ENCODE measurements at places on chromosomes 1 and 21.
A peak's percentile ranks its signal among the peaks of the same experiment; 100 is the strongest.

- DNase-seq = no peak
Observed at GRCh38 chr1:36763771-36764170, 270.5 kb downstream of the GRIK3 start.

- DNase-seq = no peak
Observed at GRCh38 chr1:29259802-29260441, 23.6 kb downstream of the PTPRU start.

DNA sequence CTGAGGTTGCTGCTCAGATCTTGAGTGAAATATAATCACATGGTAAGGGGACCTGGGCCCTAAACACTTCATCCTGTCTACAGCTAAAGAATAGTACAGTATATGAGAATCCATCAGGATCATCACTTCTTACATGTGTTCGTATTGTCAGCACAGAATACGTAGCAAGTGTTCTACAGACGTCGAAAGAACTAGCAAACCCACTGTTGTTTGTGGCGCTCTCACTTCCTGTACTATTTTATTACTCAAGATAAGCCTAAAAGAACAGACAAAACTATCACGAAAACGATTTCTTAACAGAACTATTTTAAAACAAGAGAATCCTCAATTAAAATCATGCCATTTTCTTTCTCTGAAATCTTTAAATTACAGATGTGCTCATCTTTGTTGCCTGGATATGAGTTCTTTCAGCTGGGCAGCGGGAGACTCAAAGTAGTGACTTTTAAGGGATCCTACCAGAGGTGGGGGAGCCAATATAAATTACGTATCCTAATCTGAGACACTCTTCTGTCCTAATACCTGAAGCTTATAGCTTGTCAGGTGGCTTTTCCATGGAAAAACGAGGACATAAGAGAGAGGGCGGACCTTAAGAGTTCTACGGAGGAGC lies 724 bp downstream of the ST7L start:
- no peak for DNase-seq

GRCh38 chr1:63742526-63742925 lies 31.3 kb upstream of the ROR1 start:
- no peak for DNase-seq

DNA sequence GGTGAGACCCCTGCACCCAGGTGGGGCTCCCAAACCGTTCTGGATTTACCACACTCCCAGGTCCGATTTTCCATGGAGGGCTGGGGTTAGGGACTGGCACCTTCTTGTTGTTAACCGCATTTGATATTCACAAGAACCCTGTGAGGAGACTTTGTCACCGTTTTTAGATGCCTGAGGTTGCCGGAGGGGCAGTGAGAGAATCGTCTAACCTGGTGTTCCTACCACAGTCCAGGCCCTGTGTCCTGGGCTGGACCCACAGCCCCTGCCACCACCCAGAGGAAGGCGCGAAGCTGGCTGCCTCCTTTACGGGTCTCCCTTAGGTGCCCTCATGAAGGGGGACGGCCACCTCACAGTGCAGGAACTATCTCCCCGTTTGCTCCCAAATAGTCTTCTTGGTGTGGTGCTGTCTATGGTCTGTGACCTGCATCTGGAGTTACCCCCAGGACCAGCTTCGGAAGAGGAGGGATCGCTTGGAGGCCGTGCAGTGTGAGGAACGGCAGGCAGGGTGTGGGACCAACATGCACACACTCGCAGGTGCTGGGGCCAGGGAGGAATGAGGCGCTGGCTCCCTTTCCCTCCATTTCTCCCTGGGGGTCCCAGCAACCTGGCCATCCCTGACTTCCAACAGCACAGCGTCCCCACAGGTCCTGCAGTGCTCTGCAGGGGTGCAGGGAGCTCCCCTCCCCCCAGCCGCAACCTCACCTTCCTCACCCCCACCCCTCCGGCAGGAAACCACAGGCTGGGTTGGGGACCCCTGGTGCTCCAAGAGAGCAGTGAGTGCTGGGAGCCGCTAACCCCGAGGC lies 7.0 kb downstream of the SIM2 start:
- DNase-seq = no peak

DNA sequence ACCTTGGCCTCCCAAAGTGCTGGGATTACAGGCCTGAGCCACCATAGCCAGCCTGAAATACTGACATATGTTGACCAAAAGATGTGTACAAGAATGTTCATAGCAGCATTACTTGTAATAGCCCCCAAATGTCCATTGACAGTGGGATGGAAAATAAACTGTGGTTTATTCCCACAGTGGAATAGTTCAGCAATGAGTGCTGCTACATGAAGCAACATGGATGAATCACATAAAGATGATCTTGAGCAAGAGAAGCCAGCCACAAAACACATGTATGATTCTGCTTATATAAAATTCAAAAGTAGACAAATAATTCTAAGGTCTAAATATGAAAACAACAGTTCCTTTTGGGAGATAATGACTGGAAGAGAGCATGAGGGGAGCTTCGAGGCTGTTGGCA lies 9.1 kb upstream of the CREG1 start:
- DNase-seq = no peak

DNA sequence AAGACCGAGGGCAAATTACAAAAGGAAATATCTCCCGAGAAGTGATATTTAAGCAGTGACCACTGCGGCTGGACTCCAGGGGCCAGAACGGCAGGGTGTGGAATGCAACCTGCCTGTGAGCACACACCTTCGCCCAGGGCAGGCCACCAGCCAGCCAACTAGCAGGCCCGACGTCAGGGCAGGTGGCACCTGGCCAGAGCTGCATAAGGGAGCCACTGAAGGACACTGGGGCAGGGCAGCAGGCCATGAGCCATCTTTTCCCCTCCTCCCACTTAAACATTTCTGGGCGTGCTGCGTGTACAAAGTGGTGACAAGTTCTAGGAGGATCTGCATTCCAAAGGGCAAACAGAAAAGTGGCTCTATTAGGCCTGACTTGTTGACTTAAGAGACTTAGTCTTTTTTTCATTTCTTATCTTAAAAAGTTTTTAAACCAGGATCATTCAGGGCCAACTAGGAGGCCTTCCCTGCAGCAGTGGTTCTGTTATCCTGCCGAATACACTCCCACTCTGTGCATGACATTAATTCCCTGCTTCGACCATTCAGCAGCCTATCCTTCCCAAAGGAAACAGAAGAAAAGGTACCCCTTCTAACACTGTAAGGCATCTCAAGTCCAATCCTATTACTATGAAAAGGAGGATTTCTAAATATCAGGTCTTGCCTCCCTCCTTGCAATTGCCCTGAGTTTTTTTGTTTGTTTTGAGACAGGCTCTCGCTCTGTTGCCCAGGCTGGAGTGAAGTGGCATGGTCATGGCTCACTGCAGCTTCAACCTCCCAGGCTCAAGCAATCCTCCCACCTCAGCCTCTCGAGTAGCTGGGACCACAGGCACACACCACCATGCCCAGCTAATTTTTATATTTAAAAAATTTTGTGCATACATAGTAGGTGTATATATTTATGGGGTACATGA lies 96.3 kb downstream of the BCAR3 start:
- no peak for DNase-seq

DNA sequence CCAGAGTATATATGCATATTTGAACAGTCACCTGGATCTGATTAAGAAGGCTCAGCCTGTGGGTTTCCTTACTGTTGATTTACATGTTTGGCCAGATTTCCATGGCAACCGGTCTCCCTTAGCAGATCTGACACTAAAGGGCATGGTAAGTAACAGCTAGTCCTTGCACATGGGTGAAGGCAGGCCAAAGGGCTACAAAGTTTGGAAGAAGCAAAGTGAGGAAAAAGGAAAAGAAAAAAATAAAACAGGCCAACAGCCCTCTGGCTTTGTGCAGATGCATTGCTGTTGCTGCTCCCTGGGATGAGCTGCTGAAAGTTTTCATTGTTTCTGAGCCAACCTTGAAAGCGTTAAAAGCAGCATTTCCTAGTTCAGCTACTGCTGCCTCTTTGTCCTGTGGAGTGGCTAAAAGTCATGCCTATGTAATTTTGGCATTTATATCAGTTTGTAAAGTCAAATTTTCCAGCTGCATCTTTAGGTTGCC lies 176.5 kb upstream of the HOOK1 start:
- no peak for DNase-seq

- no peak for DNase-seq
Observed at GRCh38 chr1:94951046-94951445, 24.1 kb upstream of the CNN3 start.

- no peak for DNase-seq
Observed at GRCh38 chr1:45454464-45454863, 36.5 kb downstream of the TESK2 start.

GRCh38 chr21:42677339-42678321 lies 24.2 kb downstream of the PDE9A start:
- peak; percentile 91 for DNase-seq

GRCh38 chr1:50930193-50930592 lies 29.9 kb downstream of the FAF1 start:
- DNase-seq = no peak

- no peak for DNase-seq
Observed at GRCh38 chr1:30337324-30337620, 386.1 kb downstream of the MATN1 start.

DNA sequence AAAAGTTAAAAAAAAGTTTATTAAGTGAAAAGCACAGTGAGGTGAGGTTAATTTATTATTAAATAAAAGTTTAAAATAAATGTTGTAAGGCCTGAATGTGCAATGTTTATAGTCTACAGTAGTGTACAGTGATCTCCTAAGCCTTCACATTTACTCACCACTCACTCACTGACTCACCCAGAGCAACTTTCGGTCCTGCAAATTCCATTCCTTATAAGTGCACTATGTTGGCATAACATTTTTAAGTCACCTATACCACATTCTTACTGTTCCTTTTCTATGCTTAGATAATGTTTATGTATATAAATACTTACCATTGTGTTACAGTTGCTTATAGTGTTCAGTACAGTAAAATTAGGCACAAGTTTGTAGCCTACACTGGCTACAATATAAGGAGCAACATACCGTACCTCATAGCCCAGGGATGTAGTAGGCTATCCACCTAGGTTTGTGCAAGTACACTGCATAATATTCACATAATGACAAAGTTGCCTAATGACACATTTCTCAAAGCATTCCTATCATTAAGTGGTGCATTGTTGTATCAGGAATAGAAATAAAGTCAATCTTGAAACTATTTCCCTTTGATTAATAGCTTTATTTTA lies 426.5 kb upstream of the BRINP3 start:
- DNase-seq = no peak

DNA sequence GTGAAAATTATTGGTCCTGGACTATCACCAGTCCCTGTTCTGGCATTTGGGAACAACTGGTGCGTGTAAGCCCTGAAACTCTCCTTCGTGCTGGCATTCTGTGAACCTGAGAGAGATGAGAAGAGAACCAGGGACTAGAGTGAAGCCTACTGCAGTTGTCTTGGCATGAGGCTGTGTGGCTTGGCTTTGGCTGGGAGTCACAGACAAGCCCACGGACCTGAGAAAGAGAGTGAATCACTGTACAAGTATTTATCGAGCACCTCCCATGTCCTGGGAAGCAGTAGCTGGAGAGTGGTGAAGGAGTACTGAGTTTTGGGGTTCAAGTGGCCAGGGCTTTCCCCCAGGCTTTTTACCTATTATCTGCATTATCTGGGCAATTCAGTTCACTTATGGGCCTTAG lies 63.3 kb downstream of the FGGY start:
- no peak for DNase-seq

GRCh38 chr21:38544661-38545060 lies 46.4 kb upstream of the ERG start:
- DNase-seq = no peak

GRCh38 chr1:224196813-224197600 lies 14.0 kb downstream of the DEGS1 start:
- DNase-seq = no peak

DNA sequence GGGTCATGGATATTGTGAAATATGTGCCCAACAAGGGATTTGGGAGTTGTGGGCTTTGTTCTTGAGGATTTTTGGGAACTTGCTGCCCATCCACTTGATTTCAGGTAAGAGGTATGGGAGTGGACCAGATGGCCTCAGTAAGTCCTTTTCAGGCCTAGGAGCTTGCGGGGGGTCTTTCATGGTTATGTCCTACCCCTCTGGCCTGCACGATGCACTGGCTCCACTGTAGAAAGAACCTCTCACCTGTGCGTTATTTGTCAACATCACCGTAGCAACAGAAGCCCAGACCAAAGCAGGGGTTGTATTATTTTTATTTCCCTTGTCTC lies 8.6 kb downstream of the RIIAD1 start:
- no peak for DNase-seq

GRCh38 chr1:201361652-201362504 lies 15.6 kb downstream of the TNNT2 start:
- DNase-seq = no peak

DNA sequence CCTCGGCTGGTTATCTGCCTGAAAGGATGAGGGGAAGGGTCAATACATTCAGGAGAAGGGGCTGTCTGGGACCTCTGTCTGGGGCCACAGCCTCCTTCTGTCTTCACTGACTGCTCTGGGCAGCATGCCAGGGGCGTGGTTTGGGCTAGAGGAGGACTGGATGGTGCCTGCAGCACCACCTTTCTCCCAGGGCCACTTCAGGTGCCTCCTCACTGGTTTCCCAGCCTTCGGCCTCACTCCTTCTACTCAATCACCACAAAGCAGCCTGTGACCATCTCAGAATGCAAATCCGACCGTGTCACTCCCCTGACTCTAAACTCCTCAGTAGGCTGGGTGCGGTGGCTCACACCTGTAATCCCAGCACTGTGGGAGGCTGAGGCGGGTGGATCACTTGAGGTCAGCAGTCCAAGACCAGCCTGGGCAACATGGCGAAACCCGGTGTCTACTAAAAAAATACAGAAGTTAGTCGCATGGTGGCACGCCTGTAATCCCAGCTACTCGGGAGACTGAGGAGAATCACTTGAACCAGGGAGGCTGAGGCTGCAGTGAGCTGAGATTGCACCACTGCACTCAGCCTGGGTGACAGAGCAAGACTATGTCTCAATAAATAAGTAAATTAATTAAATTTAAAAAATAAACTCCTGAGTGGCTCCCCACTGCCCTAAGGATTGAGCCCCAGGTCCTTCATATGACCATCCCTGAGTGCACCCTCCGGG lies 50.1 kb upstream of the ECE1 start:
- DNase-seq = no peak

DNA sequence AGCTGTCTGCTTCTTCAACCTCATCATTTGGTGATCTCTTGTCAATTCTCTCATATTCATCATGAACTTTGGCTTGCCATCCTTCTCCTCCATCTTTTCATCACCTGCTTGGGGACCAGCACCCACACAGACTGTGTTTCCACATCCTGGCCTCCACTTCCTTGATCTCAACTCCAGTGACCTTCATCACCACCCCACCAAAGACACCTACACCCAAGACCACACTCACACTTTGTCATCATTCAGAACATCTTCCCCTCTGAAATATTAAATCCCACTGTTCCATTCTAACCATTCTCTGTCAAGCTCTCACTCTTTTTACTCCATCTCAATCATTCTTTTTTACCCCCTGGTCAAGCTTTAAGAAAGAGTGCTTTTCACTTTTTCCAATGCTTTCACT lies 115.5 kb upstream of the VAV3 start:
- DNase-seq = no peak

- DNase-seq = no peak
Observed at GRCh38 chr1:235726557-235726956, 77.0 kb upstream of the GNG4 start.

- no peak for DNase-seq
Observed at GRCh38 chr1:63913533-63913932, 139.7 kb downstream of the ROR1 start.

Data from GDM1 (cell line).